BJ (cell line): ENCODE measurements at places on chromosomes 1 and 21.
A peak's percentile ranks its signal among the peaks of the same experiment; 100 is the strongest.

GRCh38 chr1:156050376-156050775 is 3.2 kb downstream of the UBQLN4 start:
- DNase-seq, result no peak

DNA sequence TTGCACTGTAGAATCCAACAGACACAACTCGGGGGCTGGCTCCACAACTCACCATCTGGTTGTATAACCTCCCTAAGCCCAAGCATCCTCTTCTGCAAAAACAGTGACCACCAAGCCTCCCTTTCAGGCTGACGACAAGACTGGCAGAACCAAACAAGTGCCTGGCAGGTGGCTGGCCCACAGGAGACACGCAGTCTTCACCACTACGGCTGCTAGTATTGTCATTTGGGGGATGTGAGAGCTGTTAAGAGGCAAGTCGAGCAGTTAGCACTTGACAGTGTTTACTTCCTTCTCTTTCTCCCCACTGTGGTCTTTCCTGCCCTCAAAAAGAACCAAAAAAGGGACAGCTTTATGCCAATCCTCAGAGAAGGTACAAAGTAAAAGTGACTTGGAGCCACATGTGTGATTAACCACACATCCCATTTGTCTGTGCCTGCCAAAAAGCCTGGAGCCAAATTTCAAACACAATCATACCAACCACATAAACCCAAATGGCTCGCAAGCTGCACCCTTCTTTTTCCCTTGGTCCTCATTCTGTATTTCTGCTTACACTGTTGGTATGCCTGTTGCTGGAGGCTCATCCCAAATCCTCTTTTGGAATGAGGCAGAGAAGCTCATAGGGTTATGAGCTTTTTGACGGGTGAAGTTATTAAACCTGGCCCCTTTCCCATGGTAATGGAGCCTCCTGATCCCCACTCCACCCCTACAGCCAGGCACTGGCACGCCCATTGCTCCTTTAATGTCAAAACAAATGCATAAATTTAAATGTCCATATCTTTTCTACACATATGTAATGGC is 94.1 kb downstream of the TGFBR3 start:
- no peak for DNase-seq

GRCh38 chr1:9589144-9589718 is 520 bp downstream of the TMEM201 start:
- no peak for DNase-seq

DNA sequence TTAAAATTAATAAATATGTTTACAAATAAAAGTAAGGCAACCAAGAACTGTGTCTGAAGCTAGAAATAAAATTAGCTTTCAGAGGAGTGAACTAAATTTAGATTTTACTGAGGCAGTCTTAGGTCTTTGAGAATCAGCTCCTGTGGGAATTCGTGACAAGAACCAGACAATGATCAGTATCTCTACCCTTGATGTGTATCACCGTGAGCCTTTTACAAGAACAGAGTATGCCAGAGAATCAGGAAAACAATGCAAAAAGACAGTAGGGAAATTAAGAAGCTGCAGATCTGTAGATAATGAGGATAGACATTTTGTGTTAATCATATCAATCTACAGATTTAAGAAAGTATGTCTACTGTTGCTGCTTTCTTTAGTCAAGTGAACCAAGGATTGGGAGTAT is 351.0 kb downstream of the COL11A1 start:
- no peak for DNase-seq

- no peak for DNase-seq
Observed at GRCh38 chr1:61192663-61193330, 110.4 kb downstream of the NFIA start.

GRCh38 chr1:165933446-165934170 is 106.2 kb downstream of the UCK2 start:
- DNase-seq, result no peak

- DNase-seq, result no peak
Observed at GRCh38 chr1:48245106-48245505, 22.6 kb downstream of the SLC5A9 start.

- DNase-seq, result no peak
Observed at GRCh38 chr1:60425528-60425927, 352.0 kb upstream of the C1orf87 start.

DNA sequence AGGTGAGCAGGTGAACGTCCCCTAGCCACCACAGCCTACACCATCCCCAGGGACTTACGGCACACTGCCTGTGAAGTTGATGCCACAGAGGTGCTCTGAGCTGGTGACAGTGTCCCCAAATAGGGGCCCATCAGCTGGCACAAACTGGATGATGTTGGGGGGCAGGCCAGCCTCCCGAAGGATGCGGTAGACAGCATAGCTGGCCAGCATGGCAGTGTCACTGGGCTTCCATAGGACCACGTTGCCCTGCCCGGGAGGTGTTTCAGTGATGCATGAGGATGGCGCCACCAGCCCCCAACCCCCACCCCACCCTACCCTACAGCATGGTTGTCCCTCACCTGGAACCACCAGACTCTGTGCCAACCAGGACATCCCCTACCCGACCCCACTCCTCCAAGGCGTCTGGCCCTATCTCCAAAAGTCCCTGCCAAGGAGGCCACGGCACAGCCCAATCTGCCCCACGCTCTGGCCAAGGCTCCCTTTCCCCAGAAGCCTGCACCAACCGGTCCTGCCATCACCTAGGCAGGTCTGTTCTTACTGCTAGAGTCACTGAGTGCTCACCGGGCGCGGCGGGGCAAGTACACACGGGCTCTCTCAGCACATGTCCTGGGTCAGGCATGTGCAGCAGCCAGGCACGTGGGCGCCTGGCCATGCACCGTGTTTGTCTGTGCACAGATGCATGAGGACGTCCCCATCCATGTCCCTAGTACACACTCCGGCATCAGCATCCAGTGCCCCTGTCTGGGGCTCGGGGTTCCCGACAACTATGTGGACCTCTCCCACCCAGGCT is 20.5 kb downstream of the ALDH4A1 start:
- DNase-seq, result no peak

DNA sequence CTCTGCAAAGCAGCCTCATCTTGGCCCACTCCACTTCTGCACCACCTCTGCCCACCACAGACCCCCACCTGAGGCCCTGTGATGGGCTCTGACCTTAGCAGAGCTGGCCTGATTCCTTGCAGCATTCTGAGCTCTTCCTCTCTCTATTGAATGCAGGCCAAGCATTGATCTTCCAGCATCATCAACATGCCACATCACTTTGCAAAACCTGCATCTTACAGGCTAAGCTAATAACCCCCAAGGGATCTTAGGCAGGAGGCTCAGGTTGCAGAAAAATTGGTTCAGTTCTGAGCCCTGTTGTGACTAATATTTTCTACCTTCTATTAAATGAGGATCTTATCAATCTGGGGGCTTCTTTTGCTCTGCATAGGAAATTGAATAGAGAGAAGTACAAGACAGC is 78.7 kb downstream of the ATP1A1 start:
- DNase-seq, result no peak

GRCh38 chr1:171984262-171984661 is 143.0 kb downstream of the DNM3 start:
- DNase-seq, result no peak

DNA sequence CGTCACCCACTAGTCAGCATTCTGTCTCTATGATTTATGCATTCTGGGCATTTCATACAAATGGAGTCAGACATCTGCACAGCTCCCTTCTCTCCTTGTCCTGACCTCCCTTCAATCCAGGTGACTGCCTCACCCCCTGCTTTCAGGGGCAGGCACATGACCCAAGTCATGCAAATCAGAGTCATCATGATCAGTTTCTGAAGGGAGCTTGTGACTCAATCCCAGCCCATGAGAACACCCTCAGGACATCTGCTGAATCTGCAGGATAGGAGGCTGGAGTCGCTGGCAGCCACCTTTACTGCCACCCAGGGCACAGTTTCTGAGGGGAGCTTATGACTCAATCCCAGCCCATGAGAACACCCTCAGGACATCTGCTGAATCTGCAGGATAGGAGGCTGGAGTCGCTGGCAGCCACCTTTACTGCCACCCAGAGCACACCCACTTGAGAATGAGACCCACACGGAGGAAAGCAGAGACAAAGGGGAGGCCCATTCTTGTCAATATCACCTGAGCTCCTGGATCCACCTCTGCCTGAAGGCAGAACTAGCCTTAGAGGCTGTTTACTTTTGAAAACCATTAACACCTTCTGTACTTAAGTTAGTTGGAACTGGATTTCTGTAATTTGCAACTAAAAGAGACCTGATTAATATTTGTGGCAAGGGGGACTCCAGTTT is 62.3 kb upstream of the SLC25A33 start:
- peak; percentile 1 for DNase-seq

DNA sequence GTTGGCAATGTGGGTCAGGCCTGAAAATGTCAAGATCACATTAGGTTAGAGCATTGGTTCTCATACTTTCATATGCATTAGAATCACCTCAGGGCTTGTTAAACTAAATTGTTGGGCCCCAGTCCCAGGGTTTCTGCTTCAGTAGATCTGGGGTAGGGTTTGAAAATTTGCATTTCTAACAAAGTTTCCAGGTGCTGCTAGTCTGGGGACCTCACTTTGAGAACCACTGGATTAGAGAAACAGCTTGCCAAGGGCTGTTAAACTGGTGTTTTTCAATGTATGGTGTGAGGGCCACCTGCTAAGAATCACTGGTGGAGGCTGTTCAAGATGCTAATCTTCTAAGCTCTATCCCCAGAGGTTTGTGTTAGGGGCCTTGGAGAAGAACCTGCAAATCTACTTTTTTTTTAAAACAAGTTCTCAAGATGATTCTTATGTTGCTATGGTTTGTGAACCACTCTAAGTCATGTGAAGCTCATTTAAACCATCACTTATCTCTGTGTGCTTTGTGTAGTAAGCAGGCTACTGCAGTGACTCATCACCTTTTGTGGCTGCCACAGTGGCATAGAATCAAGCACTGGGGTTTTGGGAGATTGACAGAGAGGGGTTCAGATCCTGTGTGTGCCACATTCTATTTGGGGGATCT is 152.2 kb downstream of the S1PR1 start:
- no peak for DNase-seq

- DNase-seq, result no peak
Observed at GRCh38 chr1:14452551-14452950, 145.9 kb upstream of the KAZN start.

DNA sequence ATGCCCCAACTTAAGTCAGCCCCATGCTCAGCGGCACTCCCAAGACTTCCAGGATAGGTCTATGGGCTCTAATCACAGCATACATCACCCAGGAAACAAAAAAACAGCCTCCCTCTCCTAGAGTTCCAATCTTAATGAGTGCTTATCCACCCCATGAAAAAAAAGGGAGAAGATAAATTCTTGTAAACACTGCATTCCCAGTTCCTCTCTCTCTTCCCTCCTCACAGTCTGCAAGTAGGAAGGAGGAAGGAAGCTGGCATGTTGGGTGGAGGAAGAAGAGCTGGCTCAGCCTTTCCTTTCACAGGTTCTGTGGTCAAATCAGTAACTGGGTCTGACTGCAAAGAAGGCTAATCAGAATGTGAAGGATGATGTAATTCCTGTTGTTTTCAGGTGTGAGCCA is 69.9 kb upstream of the ZC3H11B start:
- DNase-seq, result no peak

- DNase-seq, result no peak
Observed at GRCh38 chr1:26126321-26127084, 14.9 kb downstream of the PDIK1L start.

DNA sequence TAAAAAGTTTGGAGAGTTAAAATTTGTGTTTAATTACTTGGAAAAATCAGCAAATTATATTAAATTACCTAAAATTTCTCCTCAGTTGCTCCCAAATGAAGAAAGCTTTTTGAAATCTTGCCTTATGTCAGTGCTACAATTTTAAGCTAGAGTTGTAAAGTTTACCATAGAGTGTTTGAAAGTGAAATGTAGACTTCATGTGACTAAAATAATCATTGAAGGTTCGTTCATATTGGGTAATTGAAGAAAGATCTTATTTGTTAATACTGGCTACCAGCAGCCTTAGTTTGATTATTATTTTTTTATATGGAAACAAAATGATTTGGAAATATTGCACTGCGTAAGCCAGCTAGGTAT is 4.4 kb downstream of the DYRK1A start:
- no peak for DNase-seq

GRCh38 chr1:211986628-211987254 is 48.6 kb downstream of the INTS7 start:
- DNase-seq, result no peak

- DNase-seq, result no peak
Observed at GRCh38 chr21:45122432-45123132, 48.2 kb downstream of the ADARB1 start.

- no peak for DNase-seq
Observed at GRCh38 chr1:9874959-9875635, 35.0 kb downstream of the CTNNBIP1 start.

- DNase-seq, result no peak
Observed at GRCh38 chr1:34970220-34970735, 14.9 kb downstream of the TMEM35B start.

DNA sequence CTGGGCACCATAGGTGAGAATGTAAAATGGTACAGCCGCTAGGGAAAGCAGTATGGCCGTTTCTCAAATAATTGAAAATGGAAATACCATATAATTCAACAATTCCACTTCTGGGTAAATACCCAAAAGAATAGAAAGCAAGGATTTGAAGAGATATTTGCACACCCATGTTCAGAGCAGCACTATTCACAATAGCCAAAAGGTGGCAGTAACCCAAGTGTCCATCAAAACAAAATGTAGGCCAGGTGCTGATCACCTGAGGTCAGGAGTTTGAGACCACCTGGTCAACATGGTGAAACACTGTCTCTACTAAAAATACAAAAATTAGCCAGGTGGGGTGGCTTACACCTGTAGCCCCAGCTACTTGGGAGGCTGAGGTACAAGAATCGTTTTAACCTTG is 62.1 kb downstream of the OLIG1 start:
- DNase-seq, result no peak

- DNase-seq, result no peak
Observed at GRCh38 chr1:166836733-166837132, 2.5 kb upstream of the POGK start.

DNA sequence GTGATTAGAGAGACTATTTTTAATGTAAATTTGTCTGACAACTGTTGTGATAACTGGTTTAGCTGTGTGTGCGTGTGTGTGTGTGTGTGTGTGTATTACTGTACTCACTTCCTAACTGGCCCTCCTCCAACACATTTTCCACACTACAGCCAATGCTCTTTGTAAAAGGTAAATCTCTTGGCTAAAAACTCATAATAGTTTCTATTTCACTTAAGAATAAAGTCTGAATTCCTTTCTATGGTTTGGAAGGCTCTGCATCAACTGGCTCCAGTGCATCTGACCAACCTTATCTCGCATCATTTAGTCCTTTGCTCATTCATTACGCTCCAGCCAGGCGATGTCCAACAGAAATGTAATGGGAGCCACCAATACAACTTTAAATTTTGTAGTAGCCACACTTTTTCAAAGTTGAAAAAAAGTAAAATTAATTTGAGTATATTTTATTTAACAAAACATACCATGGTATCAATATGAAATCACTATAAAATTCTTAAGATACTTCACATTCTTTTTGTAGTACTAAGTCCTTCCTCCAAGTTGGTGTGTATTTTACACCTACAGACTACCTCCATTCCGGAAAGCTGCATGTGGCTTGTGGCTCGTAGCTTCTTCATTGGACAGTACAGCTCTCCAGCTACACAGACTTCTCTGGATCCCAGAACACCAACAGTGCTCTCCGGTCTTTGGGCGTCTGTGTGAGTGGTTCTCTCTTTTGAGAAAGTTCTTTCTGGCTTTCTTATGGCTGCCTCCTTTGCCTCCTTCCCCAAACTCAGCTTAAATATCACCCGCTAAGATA is 68.9 kb downstream of the NRIP1 start:
- DNase-seq, result no peak

- no peak for DNase-seq
Observed at GRCh38 chr1:2306151-2306978, 78.2 kb downstream of the SKI start.

GRCh38 chr1:39849203-39849602 is 34.1 kb downstream of the TRIT1 start:
- DNase-seq, result no peak

- DNase-seq, result no peak
Observed at GRCh38 chr1:183983371-183984105, 54.0 kb downstream of the COLGALT2 start.
